ENCODE measurements at places on chromosomes 3 and 15.

- DNase-seq: no peak
Observed at GRCh38 chr3:143810953-143811265, 37.4 kb downstream of the SLC9A9 start.

- no peak for DNase-seq
Observed at GRCh38 chr15:99616773-99617342, 51.1 kb downstream of the MEF2A start.

- DNase-seq: peak; percentile 41
Observed at GRCh38 chr3:39113291-39113690, 5.8 kb downstream of the TTC21A start.

DNA sequence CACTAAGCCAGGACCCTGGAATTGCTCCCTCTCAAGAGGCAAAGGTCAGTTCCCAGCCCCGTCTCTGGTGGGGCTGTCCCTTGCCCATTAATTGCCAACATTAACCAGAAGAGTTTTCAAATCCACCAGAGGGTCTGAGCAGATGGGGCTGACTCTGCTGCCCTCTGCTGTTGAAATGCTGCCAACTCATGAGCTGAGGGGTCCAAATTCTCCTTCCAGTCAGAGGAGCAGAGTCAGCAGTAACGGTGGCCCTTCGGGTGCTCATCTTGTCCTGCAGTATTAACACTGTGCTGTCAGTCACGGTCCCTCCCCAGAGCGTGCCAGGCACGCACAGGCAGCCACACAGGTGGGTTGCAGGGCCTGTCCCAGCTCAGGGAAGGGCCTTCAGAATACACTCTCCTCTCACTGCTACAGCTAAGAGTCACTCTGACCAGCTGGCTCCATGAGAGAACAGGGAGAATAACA, 10.7 kb upstream of the SPTBN5 start:
- DNase-seq: peak; percentile 70

- no peak for DNase-seq
Observed at GRCh38 chr3:38828681-38829080, 12.7 kb upstream of the SCN10A start.

DNA sequence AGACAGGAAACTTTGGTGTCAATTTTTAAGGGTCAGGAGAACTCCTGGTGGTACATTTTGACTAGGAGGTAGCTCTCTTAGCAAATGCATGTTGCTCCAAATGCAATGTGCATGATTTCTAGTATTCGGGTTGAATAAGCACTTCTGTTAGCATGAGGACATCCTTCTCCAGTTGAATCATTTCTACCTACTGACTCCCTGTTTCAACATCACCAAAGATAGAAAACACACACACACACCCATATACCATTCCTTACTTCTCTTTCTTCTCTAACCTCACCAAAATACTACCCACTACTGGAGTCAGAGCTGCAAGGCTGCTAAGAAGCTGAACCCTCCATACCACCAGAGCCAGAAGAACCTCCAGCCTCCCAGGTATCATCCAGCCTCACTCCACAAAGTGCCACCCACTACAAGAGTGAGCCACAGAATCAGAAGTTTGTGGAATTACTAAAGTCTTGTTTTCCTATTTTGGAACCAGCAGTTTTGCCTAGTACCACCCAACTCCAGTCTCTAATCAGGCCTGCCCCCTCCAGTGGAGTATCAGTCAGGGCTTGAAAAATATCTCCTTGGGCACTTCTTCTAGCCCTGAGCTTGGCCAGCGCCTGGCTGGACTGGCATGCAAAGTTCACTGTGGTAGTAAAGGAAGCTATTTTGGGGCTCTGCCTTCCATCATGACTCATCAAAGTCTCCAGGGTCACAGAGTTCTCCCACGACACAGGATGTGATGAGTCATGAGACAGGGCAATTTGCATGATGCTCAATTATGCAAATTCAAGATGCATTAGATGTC, 110.3 kb downstream of the CYP19A1 start:
- DNase-seq: no peak

DNA sequence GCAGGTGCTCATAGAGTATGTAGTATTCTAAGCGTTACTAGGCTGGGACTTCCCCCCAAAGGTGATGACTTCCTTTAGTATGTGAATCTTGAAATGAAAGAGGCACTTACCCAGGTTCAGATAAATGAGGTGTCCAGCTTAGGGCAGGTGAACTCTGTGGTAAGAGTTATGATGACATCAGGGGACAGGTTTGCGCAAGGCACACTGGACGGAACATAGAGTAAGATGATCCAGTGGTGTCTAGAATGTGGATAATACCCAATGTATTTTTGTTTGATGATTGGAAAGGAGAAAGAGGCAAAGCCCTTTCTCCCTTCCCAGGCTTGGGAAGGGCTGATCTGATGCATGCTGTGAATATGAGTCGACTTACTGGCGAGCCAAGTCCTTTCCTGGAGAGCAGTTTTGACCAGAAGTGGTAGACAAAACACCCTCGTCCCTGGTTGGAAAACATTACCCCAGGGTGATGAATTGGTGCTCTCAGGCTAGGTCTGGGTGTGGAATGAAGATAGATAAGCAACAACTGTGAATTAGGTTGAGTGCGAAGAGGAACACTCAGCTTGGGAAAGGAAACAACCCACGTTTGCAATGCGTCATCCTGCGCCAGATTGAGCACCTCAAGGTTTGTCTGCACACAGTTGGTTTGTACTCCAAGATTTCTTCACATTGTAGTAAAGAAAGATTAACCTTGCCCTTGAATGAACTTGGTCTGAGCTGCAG, 124.2 kb downstream of the GHSR start:
- no peak for DNase-seq

- DNase-seq: peak; percentile 59
Observed at GRCh38 chr3:126129398-126129891, 45.5 kb upstream of the SLC41A3 start.

- DNase-seq: no peak
Observed at GRCh38 chr3:150303768-150304167, 104.3 kb upstream of the TSC22D2 start.

DNA sequence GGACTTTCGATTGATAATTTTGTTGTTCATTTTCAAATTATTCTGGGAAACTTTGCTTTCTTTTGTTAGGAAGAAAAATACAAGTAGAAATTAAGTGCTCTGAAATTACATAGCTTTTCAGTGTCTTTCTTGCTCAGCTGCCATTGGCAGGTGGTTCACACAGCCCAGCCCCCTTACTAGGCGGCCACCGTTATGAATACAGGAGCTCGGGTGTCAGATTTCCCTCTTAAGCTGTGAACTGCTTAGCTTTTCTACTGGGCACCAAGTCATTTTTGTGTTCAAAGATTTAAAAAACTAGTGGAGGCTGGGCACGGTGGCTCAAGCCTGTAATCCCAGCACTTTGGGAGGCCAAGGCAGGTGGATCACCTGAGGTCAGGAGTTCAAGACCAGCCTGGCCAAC, 55.2 kb downstream of the HMG20A start:
- DNase-seq: no peak

GRCh38 chr3:46245146-46245545, 2.9 kb downstream of the CCR3 start:
- no peak for DNase-seq

- DNase-seq: no peak
Observed at GRCh38 chr3:50156549-50157493, 1.7 kb downstream of the SEMA3F start.

- no peak for DNase-seq
Observed at GRCh38 chr15:98751767-98752166, 103.4 kb downstream of the IGF1R start.

GRCh38 chr3:10473581-10474274, 31.7 kb downstream of the ATP2B2 start:
- DNase-seq: no peak

- DNase-seq: no peak
Observed at GRCh38 chr3:52779011-52779836, 1.8 kb downstream of the ITIH1 start.

DNA sequence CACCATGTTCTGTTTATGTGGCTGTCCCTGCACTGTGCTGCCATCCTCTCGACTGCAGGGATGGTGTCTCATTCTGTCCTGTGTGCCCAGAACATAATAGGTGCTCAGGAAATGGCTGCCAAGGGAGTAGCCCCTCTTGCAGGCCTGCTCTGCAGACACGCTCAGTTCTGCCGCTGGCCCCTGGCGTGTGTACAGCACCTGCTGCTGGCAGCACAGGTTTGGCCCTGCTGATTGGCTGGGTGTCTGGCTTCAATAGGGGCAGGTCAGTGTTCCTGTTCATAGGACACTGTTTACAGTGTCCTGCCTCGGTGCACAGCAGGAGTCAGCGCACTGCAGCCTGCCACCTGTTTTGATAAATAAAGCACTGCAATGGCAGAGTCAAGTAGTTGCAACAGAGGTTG, 146.9 kb downstream of the DNAJB8 start:
- DNase-seq: peak; percentile 22

DNA sequence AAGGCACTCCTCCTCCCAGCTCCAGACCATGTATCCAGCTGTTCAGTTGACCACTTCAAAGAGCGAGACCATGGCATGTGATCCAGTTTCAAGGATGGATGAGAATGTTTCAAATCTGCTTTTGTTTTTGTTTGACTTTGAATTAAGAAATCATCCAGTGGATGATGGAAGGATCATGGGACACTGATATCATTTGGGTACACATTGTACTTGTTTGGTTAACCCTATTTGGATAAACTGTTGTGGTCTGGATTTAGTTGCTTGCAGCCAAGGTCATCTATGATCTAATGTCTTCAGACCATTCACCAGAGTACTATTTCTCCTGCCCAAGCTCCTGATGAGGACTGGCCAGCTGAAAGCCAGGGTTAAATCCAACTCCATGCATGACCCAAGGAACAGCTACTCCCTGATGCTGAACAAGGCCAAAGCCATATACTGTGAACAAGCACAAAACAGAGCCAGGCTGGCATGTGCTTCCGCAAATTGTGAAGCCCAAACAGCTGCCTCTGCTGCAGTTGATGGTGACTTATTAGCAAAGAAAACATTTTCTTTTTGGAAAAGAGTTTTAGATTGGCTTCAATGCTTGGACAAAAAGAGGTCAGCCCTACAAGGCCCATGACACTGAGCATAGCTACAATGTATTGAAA, 5.2 kb upstream of the ADAMTS17 start:
- DNase-seq: no peak

DNA sequence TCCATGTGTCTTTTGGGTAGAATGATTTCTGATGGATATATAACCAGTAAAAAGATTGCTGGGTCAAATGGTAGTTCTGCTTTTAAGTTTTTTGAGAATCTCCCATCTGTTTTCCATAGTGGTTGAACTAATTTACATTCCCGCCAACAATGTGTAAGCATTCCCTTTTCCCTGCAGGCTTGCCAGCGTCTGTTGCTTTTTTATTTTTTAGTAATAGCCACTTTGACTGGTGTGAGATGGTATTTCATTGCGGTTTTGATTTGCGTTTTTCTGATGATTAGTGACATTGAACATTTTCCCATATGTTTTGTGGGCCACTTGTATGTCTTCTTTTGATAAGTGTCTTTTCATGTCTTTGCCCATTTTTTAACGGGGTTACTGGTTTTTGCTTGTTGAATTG, 36.3 kb upstream of the MB21D2 start:
- no peak for DNase-seq

- DNase-seq: no peak
Observed at GRCh38 chr3:118833075-118833474, 201.6 kb downstream of the IGSF11 start.

DNA sequence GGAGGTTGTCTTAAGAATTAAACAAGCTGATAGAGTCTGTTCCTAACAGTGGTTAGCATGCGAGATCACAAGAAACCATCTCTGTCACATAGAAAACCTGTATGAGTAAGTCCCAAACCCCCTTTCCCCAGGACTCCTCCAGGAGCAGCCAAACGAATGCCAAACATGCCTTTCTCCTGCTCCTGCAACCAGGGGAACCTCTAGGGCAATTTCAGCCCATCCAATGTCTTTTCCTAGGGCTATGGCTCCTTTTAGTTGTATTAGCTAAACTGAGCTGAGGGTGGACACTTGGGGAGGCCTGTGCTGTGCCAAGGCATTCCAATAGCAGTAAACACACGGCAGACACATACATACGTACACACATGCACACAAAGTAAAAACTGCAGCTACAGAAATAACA, 36.5 kb upstream of the TIMP4 start:
- no peak for DNase-seq

DNA sequence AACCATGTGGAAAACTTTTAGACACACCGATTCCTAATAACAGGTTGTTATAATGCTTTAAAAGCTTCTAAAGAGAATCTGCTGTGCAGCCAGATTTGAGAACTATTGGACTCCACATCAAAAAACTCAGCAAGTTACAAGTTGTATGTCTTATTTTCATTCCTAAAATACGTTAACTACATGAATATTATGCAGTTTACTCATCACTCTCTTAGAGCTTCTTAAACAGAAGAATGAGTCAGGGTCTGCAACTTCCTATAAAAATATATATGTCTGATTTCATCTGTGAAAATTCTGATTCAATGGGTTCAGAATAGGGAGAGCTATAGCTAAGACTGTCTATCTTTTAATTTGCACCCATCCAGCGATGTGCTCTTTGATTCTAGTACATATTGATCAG, 244.2 kb upstream of the EPHA3 start:
- no peak for DNase-seq

GRCh38 chr3:16239780-16240179, 25.0 kb downstream of the DPH3 start:
- DNase-seq: no peak

GRCh38 chr3:140655678-140656077, 22.2 kb upstream of the TRIM42 start:
- no peak for DNase-seq

- DNase-seq: no peak
Observed at GRCh38 chr3:175489406-175489805, 630.3 kb downstream of the NAALADL2 start.

- no peak for DNase-seq
Observed at GRCh38 chr3:4195006-4195405, 108.2 kb upstream of the SETMAR start.

DNA sequence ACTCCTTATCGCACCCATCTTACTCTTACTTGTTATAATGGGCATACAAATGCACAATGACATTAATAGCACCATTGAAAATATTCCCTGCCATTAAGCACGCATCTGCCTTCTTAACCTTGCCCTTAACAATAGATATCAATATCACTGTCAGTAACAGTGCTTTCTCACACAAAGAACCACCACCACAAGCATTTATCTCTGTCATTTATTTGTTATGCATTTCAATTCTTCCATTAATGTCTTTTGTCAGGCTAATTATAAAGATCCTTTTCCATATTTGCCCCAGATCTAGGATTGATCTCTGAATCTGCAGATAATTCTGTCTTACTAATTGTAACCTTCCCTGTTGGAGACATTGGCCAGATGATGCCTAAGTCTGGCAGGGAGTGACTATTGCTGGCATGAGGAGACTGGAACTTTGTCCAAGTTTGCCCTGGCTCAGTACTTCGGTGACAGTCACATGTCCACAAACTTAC, 419.6 kb upstream of the TGFBR2 start:
- DNase-seq: no peak

GRCh38 chr3:102031834-102032233, 182.5 kb downstream of the NFKBIZ start:
- no peak for DNase-seq

DNA sequence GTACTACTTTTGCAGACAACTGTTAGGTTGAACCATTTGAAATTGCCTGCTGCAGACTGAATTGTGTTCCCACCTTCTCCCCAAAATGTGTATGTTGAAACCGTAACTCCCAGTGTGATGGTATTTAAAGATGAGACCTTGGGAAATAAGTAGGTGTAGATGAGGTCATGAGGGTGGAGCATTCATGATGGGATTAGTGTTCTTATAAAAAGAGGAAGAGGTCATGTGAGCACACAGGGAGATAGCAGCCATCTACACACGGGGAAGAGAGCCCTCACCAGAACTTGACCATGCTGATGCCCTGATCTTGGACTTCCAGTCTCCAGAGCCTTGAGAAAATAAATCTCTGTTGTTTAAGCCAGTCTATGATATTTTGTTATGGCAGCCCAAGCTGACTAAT, 17.4 kb upstream of the FHIT start:
- DNase-seq: no peak

Data from natural killer cell treated with Interleukin-12 subunit alpha and Interleukin-12 subunit beta and Interleukin-15 and Interleukin-18, amount 100 ng/mL, for 72 hours (primary cell).